H9 (cell line): ENCODE measurements at places on chromosomes 3 and 15.

- DNase-seq: no peak
Observed at GRCh38 chr3:63774781-63775180, 44.3 kb upstream of the C3orf49 start.

GRCh38 chr3:181564222-181564621 lies 147.5 kb upstream of the SOX2 start:
- no peak for DNase-seq

DNA sequence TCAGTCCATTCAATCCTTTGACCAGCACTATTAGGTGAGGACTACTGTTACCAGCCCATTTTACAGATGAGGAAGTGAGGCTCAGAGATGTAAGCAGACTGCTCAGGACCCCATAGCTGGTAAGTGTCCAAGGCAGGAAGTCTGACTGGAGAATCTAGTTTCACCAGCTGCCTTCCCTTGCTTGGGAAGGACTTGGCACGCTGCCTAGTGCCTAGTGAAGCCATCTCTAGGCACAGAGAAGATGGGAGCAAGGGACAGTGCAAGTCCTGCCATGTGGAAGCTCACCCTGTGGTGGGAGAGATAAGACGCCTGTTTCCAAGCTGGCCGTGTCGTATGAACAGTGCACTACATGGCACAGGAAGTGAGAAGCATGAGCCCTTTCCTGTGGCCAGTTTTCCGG lies 111.8 kb upstream of the TMC3 start:
- DNase-seq: no peak

DNA sequence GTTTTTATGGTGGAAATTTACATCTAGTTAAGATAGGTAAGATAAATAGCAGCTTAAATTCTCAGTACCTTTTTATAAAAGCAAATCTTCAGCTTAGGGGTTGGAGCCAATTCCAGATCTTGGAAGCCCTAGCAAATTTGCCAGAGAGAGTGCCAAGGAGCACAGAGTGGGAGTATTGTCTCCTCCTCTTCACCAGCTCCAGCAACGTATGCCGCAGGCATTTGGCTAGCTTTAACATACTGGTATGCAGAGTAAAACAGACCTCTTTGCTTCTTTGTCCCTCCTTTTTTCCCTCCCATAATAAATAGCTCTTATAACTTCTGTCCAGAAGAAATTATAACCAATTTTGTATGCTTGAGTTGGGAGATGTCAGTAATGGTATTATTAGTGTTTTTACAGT lies 140.4 kb downstream of the DIPK2A start:
- no peak for DNase-seq

GRCh38 chr3:112390783-112391641 lies 58.1 kb downstream of the CD200 start:
- DNase-seq: peak; percentile 68
